ENCODE measurements at places on chromosomes 12 and 14.
A peak's percentile ranks its signal among the peaks of the same experiment; 100 is the strongest.

GRCh38 chr14:81386290-81386745 lies 13.8 kb downstream of the STON2 start:
- DNase-seq, result no peak

DNA sequence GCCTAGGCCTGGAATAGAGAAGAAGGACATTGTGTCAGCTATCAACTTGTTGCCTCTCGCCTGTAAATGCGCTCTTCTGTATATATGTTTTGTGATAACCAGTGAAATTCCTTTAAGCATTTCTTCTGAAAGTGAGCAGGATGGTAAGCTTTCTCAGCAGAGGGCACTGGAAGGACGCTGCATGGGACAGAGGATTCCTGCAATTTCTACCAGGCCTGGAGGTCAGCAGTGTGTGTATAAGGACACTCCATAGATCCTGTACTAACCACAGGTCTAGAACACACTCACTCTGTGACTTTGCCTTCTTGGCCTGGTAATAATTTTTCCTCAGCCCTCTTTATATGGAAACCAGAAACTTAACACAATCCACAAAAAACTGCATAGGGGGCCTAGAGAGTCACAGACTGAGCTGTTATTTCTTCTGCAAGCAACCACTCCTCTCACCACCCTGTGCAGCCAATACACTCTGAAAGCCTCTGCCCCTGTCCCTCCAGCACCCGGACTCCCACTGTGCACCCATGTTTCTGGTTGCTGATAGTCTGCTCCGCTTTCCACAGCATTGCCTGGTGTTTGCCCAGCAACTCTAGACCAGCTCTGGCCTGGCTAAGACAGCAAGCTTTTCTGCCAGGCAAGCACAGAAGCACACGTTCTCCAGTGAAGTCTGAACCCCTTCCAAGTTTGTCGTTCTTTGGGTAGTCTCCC lies 94.0 kb upstream of the RMST start:
- DNase-seq, result no peak

DNA sequence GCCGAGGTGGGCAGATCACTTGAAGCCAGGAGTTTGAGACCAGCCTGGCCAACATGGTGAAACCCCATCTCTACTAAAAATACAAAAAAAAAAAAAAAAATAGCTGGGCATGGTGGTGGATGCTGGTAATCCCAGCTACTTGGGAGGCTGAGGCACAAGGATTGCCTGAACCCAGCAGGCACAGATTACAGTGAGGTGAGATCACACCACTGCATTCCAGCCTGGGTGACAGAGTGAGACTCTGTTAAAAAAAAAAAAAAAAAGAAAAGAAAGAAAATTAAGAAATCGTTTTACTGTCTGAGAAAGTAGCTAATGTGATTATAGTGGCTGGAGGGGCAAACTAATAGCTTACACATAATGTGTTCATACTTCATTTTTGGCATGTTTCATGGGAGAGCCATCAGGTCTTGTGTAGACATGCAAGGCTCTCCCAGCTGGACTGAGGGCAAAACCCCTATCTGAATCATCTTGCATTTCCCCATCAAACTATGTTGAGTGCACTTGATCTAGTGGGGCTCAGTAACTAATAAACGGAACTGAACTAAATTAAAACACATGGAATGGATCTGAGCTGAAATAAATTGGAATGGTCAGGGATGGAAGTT lies 16.2 kb downstream of the KIF21A start:
- DNase-seq, result no peak

DNA sequence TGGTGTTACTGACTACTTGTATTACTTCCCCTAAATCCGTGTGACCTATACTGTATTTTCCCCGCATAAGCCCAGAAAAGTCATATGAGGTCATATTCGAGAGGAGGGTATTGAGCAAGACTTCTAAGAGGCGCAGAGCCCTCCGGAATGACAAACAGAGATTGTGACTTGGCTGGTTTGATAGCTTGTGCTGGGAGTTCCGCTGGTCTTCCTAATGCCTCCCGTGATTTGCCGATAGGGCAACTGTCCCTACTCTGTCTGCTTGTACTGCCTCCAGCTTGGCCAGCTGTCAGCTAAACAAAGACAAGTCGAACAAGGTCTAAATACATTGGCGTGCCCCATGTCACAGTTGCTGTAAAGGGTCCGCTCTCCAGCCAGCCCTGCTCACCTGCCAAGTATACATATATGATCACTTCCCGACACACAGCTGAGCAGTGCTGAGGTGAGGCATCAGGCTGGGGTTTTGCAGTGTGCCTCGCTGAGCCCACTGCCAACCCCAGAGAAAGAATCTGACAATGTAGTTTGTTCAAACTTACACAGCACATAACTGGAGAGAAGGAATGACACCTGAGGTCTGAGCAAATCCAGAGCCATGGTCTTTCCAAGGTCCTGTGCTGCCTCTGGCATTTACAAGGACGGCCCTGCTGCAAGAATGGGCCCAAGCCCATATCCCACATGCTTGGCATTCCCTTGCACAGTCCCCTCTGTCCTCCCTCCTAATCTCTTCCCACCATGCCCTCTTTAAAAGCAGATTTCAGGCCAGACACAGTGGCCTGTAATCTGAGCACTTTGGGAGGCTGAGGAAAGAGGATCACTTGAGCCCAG lies 23.7 kb downstream of the LGMN start:
- DNase-seq, result no peak

DNA sequence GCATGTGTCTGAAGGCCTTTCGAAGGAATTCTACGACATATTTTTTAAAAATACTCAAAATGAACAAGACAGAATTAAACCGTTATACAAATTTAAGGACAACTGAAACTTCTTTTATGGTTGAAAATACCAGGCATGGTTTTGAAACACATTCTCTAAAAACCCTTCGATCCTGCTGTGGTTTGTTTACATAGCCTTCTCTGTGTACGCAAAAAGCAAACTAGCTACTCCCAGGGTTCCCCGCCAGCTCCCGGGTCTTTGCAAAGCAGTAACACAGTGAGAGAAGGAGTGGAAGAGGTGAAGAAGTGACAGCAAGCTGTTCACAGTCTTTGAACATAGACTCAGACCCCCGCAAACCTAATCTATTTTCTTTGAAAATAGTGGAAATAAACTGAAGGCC lies 2.2 kb upstream of the TC2N start:
- DNase-seq, result no peak

DNA sequence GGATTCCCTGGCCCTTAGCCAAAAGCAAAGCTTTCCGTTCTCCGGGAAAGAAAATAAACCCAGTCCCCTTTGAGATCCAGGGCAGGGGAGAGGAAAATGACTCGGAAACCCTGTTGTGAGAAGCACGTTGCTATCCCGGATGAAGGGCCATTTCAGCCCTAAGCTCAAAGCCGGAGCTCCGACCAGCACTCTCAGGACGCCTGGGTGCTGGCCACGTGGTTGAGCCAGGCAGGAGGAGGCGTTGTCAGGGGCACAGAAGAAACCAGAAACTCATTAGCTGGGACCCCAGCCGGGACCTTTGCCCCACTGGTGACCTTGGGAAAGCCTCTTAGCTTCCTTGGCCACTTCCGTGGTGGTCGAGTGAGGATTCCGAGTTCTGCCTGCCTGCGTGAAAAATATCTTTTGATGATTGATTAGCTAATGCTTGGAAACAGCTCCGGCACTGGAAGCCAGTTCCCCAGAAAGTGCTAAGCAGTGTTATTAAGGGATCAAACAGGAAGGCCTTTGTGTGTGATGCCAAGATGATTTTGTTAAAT lies 57.6 kb upstream of the FZD10 start:
- no peak for DNase-seq

GRCh38 chr14:77122526-77123125 lies 19.0 kb downstream of the ZDHHC22 start:
- no peak for DNase-seq

GRCh38 chr14:75290851-75291250 lies 12.2 kb downstream of the FOS start:
- DNase-seq, result no peak

DNA sequence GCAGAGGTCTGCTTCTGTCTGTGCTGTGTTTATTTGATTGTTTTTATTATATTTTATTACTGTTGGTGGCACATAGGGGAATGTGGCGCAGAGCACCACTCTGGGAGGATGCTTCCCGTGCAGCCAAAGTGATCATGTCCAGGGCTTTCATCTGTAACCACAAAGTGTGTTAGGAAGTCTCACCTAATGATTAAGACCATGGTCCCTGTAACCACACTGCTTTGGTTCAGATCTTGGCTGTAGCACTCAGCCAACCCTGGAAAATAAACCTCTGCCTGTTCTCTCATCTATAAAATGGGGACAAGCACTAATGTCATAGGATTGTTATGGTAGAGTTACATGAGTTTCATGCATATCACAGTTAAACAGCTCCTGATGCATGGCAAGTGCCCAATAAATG lies 1.9 kb downstream of the RESF1 start:
- no peak for DNase-seq

DNA sequence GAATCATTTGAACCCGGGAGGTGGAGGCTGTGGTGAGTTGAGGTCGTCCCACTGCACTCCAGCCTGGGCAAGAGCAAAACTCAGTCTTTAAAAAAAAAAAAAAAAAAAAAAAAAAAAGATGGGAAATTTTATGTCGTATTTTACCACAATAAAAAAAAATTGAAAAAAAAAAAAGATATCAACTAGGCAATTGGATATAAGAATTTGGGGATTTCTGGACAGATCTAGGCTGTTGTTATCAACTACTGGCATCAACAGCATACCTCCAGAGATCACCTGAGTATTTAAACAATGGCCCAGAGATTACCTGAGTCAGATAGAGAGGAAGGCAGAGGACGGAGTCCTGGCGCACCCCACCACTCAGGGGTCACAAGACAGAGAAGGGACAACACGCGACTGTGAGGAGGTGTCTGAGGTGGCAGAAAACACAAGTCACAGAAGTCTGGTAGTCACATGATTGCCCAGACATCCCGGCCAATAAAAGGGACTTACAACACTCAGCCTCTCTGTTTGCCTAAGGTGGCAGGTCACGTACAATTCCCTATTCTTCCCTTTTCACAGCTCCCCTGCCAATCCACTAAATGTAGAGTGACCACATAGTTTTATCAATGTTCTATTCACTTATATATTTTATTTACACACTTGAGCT lies 1.8 kb downstream of the SPRING1 start:
- DNase-seq, result peak; percentile 14

DNA sequence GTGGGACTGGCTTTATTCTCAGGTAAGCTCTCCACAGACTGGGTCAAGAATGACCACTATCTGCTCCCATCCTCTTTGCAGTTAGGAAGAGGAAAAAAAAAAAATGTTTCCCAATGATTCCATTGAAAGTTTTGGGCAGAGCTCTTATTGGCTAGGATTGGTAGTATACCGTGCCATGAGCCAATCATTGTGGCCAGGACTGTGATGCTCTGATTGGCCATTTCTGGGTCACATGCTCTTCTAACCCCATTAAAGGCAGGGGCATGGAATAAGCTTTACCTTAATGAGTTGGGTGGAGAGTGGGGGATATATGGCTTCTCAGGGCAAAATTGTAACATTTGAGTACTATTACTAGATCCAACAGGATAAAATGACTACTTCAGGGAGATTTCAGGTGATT lies 49.4 kb upstream of the WSCD2 start:
- DNase-seq, result no peak

GRCh38 chr12:108850854-108851573 lies 6.4 kb downstream of the SSH1 start:
- peak; percentile 94 for DNase-seq

GRCh38 chr12:103530307-103531066 lies 34.7 kb upstream of the C12orf42 start:
- DNase-seq, result no peak

DNA sequence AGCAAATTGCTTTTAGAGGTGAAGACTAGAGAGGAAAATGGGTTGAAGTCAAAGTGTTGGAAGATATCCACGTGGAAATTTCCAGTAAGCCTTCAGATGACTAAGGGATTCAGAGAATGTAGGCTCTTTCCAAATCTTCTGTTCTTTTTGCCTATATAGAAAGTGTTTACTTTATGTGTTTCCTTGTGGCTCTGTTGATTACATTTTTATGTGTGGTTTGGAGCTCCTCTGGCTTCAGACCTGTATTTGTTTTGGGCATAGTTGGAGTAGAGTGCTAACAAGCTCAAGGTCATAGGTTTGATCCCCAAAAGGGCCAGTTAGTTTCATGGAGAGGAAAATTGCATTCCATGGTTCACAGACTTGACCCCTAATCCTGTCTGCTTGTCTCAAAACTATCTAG lies 91.9 kb downstream of the IGF1 start:
- DNase-seq, result no peak

- no peak for DNase-seq
Observed at GRCh38 chr12:47983541-47984115, 20.2 kb downstream of the TMEM106C start.

DNA sequence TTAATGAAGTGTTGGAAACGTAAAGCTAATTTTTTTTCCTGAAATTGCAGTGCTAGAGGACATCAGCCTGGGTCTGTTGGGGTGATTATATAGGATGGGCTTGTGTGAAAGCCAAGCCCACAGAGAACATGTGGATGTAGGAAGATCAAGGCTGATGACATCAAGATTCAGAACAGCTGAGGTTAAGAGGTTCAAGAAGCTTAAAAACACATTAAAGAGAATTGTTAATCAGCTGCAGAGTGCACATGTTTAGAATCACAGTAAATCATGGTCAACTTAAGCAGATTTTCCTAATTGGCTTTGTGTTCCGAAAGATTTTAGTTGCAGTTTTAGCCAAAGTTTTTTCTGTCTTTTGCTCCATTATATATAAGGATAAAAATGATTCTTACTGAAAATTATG lies 87.9 kb upstream of the PRICKLE1 start:
- no peak for DNase-seq

DNA sequence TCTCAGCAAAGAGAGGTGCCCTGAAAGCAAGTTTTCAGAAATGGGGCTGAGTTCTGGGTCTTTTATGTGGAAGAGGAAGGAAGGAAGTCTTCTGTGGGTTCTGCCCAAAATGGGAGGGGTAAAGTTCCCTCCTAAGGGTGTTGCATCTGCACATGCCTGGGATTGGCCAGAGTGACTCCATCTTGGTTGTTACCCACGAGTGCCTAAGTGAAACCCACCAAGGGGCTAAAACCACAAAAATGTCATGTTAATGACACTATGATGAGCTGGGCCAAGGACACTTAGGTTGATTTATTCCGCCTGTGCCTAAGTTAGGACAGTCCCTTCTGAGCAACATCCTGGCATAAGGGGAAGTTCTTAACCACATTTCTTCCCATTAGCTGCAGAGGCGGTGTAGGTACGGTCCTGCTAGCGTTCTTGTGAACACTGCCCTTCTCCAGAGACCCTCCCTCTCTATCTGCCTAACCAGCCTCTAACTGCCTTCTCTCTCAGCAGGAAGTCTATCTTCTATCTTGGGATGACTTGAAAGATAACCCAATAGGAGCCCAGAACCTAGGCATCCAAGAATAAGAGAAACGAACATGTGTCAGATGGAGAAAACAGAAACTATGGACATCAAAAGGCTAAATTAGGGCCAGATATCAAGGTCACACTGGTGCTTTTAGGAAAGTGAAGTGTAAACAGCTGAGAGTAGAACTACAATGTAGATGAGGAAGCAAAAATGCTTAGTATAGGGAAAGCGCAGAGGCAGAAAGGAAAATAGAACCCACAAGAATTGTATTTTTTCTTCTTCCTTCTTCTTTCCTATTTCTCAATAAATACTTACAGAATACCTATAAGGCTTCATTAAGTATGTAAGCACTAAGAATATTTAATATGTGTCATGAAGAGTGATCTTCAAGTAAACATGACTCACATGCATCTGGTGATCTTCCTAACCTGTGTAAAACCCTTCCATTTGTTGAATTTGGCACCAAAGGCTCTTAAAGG lies 104.2 kb upstream of the AMN1 start:
- DNase-seq, result no peak
